Cardiac muscle cell (in vitro differentiated cells and primary cell): ENCODE measurements at places on chromosomes 1 and 21. TPM values are rescaled to one million over a fixed set of nuclear protein-coding genes. Genes with fewer than 3 reads are reported as not detected.

GRCh38 chr1:185668013-185668412 is 66.2 kb upstream of the HMCN1 start:
- DNase-seq = no peak

DNA sequence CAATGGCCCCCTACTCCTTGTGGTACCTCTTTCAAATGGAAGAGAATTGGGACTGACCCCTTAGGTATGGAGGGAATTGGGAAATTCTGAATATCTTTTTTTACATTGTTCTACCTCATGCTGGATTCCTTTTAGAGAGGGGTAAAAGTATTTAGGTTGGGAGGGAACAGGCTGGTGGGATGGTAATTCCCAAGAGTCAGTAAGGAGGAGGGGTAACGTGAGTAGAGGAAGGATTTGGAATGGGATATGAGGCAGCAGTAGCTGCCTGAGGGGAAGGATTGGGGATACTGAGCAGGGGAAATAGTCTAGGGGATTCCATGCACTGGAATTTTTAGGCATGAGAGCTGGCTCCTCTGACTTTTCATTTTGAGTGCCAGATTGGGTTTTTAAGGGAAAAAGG is 3.8 kb upstream of the AADACL3 start:
- no peak for DNase-seq

- DNase-seq = no peak
Observed at GRCh38 chr1:151344291-151344690, 2.8 kb downstream of the RFX5 start.

DNA sequence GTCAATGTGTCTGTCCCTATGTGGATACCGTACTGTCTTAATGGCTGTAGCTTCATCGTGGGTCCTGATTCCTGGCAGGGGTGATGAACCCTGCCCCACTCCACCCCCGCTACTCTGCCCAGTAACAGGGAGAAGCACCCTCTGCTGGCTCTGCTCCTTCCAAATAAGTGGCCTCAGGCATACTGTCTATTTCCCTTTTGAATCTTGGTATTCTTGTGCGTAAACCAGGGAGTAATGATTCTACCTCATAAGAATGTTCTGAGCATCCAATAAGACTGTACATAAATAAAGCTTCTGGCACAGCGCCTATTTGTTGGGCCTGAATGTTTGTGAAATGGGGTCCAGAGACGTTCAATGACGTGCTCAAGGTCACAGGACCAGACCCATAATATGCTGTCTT is 35.2 kb upstream of the CTPS1 start:
- no peak for DNase-seq

- DNase-seq = no peak
Observed at GRCh38 chr21:31752967-31753366, 21.0 kb upstream of the SCAF4 start.

Gene ASAP3
- 71.1 and 157 TPM in 2 replicates for total RNA-seq

Gene MYBPH
- total RNA-seq = 0.53 and 1.4 TPM in 2 replicates

Gene RAB7B
- 1.2 and 2.1 TPM in 2 replicates for total RNA-seq

GRCh38 chr1:240608707-240609106 is 3.2 kb downstream of the GREM2 start:
- peak; percentile 48 for DNase-seq

GRCh38 chr21:16420031-16420724 is 690.4 kb downstream of the USP25 start:
- peak; percentile 89 for DNase-seq

Gene DESI2
- total RNA-seq = 36.0 and 43.3 TPM in 2 replicates

Gene PHC2
- total RNA-seq = 81.8 and 84.0 TPM in 2 replicates

Gene PTGS2
- total RNA-seq = 0.06 and 0.35 TPM in 2 replicates

DNA sequence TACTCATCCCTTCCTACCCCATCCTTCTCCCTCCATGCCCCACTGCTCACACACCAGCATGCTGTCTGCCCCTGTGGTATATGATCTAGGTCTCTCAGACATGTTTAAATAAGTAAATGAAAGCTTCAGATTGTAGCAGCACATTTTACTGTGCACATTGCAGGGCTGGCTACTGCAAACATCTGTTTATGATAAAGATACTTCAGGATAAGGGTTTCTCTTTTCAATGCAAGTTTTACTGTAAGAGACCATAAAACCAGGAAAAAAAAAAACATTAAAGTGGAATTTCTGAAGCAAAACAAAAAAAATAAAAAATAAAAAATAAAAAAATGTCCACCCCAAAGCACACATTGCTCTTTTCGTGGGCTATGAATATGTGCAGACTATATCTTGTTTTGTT is 184.4 kb downstream of the USH2A start:
- no peak for DNase-seq

DNA sequence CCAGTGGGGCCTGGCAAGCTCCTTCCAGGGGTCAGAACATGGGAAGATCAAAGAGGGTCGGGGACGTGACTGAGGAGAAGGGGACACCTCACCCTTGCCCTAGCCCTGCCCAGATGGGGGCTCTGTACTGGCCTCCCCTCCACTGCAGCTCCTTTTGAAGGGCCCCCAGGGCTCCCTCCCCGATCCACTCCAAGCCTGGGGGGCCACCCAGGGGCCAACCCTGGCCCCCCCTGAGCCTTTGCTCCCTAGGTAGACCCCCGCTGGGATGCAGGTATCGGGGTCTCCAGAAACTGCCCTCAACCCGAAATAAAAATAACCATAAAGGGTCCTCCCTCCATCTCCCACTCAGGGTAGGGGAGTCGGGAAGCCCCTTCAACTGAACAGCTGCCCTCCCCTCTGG is 37.4 kb upstream of the FAM131C start:
- DNase-seq = no peak

DNA sequence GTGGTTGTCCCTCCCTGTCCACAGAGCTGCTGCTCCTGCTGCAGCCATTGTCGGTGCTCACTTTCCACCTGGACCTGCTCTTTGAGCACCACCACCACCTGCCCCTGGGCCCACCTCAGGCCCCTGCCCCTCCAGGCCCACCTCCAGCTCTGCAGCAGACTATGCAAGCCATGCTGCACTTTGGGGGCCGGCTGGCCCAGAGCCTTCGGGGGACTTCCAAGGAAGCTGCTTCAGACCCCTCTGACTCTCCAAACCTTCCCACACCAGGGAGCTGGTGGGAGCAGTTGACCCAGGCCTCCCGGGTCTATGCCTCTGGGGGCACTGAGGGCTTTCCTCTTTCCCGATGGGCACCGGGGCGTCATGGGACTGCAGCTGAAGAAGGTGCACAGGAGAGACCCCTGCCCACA is 5.9 kb downstream of the RUSC1 start:
- no peak for DNase-seq

Gene CELSR2
- 10.3 and 12.9 TPM in 2 replicates for total RNA-seq

Gene IL19
- total RNA-seq = not detected in 2 replicates

Gene GJA8
- not detected in 2 replicates for total RNA-seq

- DNase-seq = no peak
Observed at GRCh38 chr1:231384696-231385415, 37.2 kb downstream of the EGLN1 start.

Gene CR1L
- total RNA-seq = not detected in 2 replicates

- peak; percentile 23 for DNase-seq
Observed at GRCh38 chr1:33641104-33641830, 168.8 kb downstream of the ZSCAN20 start.

- DNase-seq = no peak
Observed at GRCh38 chr1:240000634-240001033, 91.0 kb upstream of the FMN2 start.

DNA sequence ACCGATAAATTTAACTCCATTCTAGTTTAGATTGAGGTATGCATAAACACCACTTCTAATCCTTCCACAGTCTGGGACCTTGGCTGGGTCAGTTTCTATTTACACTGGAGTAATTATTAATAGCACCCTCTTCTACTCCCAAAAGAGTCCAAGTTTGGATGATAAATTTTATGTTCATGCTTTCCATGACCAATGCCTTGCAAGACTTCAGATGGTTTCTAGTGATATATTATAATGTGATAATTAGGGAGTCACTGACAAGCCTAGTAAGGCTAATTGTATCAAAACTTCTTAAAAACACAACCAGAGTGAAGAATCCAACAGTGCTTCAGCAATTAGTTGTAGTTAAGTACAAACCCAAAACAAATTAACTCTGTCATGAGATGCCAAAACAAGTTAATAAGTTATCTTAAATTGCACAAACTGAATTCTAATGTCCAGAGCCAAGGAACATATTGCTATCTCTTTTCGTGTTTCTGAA is 489.6 kb downstream of the TTLL7 start:
- no peak for DNase-seq

DNA sequence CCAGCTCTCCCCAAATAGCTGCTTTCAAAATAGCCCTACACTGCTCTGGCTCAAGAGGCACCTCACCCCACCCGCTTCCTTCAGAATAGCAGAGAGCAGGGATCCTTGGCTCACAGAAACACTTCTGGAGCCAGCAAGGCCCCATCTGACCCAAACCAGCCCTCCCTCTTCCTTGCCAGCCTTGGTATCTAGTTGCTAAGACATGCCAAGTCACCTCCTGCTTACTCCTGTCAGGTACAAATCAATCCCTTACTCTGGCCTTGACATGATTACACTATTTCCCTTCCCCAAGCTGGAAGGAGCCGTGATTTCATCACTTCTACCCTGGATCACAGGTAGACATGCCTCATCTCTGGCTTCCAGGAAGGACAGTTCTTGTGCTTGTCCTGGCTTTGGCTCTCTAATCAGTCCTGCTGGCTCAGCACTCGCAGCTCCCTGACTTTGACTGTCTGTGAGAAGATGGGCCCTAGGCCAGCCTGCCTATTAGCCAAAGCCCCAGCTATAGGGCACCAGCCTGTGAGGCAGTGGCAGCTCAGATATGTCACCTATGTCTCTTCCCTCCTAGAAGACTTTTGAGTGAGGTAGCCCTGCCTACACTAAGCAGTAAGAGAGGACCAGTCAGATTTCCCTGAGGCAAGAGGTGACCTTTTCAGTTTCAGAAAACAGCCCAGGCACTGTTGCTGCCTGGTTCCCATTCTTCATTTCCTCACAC is 8.9 kb upstream of the MUTYH start:
- no peak for DNase-seq

Gene MPL
- total RNA-seq = not detected in 2 replicates

DNA sequence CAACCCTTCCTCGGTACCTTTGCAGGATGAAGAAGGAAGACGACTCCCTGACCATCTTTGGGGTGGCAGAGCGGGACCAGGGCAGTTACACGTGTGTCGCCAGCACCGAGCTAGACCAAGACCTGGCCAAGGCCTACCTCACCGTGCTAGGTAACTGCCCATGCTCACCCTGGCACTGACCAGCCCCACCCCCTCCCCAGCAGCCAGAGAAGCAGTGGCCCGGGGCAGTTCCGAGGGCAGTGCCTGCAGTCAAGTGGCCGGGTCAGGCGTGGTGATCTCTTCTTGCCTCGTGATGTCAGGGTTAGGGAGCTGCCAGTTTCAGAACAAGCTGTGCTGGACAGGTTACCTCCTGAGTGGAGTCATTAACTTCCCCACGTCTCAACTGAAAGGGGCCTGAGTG is 66.4 kb upstream of the CNTN2 start:
- no peak for DNase-seq

DNA sequence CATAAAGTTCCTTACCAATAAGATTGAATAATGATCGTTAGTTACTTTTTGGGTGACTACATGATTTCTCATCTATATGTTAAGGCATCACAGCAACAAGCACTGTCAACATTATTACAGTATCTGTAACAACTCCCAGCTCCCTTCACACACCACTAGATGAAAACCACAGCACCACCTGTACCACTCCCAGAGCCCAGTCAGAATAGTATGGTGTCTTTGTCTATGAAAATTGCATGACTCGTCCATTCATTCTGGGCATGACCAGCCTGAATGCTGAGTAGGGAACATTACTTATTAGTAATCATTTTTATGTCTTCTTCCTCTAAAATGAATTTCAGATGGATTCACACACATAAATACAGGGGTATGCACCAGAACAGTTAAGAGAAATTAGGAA is 7.0 kb downstream of the OLFML2B start:
- DNase-seq = no peak

GRCh38 chr1:113981962-113982931 is 3.0 kb downstream of the OLFML3 start:
- DNase-seq = peak; percentile 10

- DNase-seq = peak; percentile 25
Observed at GRCh38 chr1:109427171-109427467, 871 bp upstream of the PSMA5 start.

GRCh38 chr1:111561328-111561727 is 57.9 kb upstream of the ADORA3 start:
- DNase-seq = no peak

GRCh38 chr1:3420218-3420951 is 34.1 kb upstream of the ARHGEF16 start:
- DNase-seq = no peak

DNA sequence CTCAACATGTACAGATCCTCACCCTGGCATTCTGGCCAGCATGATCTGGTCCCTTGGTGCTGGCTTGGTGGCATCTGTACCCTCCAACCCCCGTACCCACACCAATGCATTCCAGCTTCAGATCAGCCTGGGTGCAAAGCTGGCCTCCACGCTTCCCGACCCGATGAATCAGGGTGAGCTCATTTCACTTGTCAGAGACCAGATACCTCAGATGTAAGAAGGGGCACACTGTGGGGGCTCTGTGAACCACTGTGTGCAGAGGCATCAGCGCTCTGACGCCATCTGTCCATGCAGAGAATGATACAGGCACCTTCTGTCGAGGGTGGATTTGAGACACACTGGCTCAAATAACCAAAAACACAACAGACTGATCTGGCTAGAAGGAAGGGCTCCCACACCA is 76.6 kb downstream of the DMRTB1 start:
- DNase-seq = no peak

GRCh38 chr1:27868932-27869718 is 3.2 kb upstream of the THEMIS2 start:
- no peak for DNase-seq

Gene DCST1
- total RNA-seq = not detected in 2 replicates

Gene ODF2L
- total RNA-seq = 21.1 and 29.6 TPM in 2 replicates

GRCh38 chr1:109399326-109399957 is 1.7 kb upstream of the SORT1 start:
- peak; percentile 74 for DNase-seq

Gene REN
- 0.39 TPM in 1 of 2 replicates, not detected in the other for total RNA-seq

GRCh38 chr1:246860401-246860800 is 71.3 kb downstream of the AHCTF1 start:
- DNase-seq = no peak

DNA sequence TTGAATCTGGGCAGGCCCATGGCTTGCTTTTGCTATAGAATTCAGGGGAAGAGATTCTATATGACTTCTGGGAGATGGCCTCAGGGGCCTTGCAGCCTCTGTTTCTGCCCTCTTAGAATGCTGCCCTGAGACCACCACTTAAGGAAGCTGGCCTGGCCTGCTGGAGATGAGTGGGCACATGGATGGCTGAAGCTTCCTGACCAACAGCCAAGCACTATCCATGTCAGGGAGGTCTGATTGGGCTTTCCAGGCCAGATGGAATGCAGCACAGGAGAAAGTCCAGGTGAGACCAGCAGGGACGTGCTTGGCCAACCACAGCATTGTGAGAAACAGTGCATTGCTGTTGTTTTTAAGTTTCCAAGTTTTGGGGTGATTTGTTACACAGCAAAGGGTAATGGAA is 308.1 kb downstream of the PTPRU start:
- DNase-seq = no peak

GRCh38 chr1:206609229-206609991 is 2.9 kb downstream of the EIF2D start:
- peak; percentile 19 for DNase-seq
